ENCODE measurements at places on chromosomes 3 and 15. TPM values are rescaled to one million over a fixed set of nuclear protein-coding genes. Genes with fewer than 3 reads are reported as not detected.

The KBTBD8 gene
- total RNA-seq, result 1.6 TPM

The HESX1 gene
- total RNA-seq, result not detected

The CD200 gene
- 39.3 TPM for total RNA-seq

The GABRB3 gene
- 1.3 TPM for total RNA-seq

The C3orf85 gene
- total RNA-seq, result not detected

The AMIGO3 gene
- not detected for total RNA-seq

The BLM gene
- 0.23 TPM for total RNA-seq

The CLRN1 gene
- total RNA-seq, result not detected

The RETNLB gene
- not detected for total RNA-seq

The HDC gene
- total RNA-seq, result not detected

The BSN gene
- total RNA-seq, result 0.12 TPM

The SH2D7 gene
- not detected for total RNA-seq

The IGSF10 gene
- total RNA-seq, result 7.3 TPM

The CLDN16 gene
- not detected for total RNA-seq

The POMGNT2 gene
- total RNA-seq, result 22.8 TPM

The ATP13A4 gene
- total RNA-seq, result 0.35 TPM

The CPLX3 gene
- not detected for total RNA-seq

The VGLL3 gene
- 103 TPM for total RNA-seq

The PTH1R gene
- total RNA-seq, result 11.8 TPM

The RAB6B gene
- 0.09 TPM for total RNA-seq

The ITGA11 gene
- 16.8 TPM for total RNA-seq

The EXD1 gene
- not detected for total RNA-seq

The TMEM41A gene
- 12.8 TPM for total RNA-seq

The ARIH1 gene
- 34.9 TPM for total RNA-seq

The CCR9 gene
- not detected for total RNA-seq

The PLOD2 gene
- total RNA-seq, result 104 TPM

The ESYT3 gene
- total RNA-seq, result 1.4 TPM

The RNF7 gene
- total RNA-seq, result 89.5 TPM

The FBXO22 gene
- 19.9 TPM for total RNA-seq

The ATRIP gene
- 5.2 TPM for total RNA-seq

The ZNF80 gene
- not detected for total RNA-seq

The TM4SF4 gene
- total RNA-seq, result not detected

The LRRC31 gene
- total RNA-seq, result not detected

The AGBL1 gene
- not detected for total RNA-seq

The NMNAT3 gene
- 1.0 TPM for total RNA-seq

The MAP6D1 gene
- 2.0 TPM for total RNA-seq

All from pericardium fibroblast (primary cell).